ENCODE measurements at places on chromosomes 2 and 18.

GRCh38 chr2:174878537-174879147 is 114.4 kb upstream of the CHRNA1 start:
- no peak for DNase-seq

DNA sequence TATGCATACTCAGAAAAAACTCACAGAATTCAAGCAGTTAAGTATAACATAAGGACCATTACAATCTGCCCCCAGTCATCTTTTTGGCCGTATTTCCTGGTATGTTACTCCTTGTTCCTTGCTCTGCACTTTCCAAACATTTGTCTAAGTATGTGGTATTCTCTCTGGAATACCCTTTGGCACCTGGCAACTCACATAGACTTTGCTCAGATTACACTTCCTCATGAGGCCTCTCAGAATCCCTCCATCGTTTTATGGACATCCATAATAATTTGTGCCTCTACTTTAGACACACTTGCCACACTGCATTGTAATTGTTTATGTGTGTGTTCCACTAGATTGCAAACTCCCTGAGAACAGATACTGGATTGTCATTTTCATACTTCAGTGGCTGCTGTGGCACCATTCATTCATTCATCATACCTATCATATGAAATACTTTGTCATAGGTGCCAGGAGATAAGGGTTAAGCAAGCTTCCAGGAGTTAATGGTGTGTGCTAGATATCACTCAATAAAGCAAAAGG is 84.0 kb downstream of the HIBCH start:
- DNase-seq = no peak

GRCh38 chr2:230888824-230889400 is 24.2 kb downstream of the ITM2C start:
- no peak for DNase-seq

DNA sequence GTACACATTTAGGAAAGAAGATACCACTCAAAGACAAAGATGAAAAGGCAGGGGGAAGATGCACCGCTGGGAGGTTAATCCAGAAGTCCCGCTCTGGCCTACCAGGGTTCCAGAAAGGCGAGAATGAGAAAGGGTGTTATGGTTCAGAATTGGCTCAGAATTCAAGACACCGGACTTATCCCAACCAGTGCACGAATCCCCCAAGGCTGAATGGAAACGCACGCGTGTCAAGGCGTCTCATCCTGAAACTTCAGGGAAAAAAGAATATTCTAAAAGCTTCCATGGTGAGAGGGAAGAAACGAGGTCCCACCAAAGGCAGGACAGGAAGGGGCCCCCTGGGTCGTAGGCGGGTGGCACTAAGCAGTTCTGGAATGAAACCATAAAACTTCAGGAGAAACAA is 71.9 kb downstream of the SLC66A2 start:
- DNase-seq = no peak

DNA sequence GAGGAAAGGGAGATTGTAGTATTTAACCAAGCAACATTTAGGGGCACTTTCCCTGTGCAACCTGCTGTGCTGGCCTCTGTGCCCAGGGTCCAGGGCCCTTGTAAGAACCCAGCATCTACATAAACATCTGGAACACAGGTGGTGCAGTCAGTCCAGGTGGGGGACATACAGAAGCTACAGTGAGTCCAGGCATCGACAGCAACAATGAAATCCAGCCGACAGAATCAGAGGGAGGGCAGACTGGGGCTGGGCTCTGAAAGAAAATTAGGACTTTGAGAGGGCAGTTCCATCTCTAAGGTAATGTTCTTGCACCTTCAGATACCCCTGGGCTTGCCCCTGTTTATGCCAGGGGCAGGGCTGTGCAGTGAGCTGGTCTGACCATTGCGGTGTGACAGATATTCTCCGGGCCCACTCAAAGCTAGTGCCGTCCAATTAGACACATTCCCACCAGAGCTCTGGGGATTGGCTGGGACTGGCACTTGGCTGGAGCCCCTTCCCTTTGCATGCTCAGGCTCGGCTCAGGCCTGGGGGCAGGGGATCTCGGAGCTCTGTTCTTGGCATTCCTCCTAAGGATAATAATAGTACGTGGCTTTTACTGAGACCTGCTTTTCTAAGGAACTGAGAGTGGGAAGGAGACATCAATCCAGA is 5.4 kb downstream of the LBH start:
- no peak for DNase-seq

DNA sequence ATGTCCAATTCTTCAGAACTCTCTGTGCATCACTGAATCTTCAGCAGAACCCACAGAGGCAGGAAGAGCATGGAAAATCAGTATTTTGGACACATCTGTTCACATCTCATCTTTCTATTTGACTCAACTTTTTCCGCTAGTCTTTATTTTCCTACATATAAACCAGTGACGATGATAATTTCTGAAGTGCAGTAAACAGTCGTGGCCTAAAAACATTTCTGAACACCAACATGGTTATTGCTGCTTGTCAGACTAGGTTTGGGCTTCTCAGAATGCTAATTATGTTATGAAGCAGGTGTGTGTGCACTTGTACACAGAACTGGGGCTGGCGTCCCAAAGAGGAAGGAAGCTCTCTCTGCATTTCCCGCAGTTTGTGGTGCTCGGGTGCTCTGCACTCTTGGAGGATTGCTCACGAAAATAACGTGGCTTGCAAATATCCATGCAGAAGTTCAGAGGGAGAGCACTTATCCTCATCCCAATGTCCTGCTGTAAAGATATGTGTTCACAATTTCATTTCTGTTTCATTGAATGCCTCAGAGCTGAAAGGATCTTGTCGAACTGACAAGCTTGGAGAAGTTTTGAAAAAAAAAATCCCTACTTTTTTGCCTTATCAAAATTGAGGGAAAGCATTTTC is 50.8 kb downstream of the EDAR start:
- no peak for DNase-seq

DNA sequence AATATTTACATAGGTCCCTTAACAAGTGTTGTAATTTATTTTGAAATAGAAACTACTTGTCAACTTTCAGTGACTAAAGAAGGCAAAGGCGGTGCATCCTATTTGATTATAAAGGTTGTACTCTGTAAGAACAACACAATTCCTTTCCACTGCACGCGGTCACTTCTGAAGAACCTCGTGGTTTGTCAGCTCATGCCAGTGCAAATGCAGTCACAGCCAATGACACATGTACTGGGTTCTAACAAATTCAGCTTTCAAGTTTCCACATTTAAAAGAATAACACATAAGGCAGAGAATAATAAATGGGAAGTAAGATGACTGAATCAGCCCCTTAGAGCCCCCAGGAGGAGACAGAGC is 39.7 kb downstream of the CYB5A start:
- DNase-seq = no peak

- no peak for DNase-seq
Observed at GRCh38 chr2:47181176-47181575, 26.1 kb upstream of the STPG4 start.

DNA sequence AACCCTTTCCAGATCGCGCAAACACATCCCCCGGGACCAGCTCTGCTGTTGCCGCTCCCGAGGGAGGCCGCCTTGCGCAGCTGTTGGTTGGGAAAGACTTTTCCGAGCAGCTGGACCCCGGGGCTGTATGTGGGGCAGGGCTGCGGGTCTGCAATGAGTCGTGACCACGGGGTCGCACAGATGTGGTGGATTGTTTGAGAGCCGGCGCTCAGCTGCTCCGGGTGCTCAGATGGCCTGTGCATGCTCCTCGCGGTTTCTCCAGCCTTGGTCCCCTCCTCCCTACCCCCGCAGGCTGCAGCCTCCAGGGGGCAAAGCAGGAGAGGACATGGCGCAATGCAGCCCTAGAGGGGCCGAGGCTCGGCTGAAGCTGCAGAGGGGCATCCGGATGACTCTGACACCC is 105.2 kb upstream of the OTOS start:
- DNase-seq = no peak

DNA sequence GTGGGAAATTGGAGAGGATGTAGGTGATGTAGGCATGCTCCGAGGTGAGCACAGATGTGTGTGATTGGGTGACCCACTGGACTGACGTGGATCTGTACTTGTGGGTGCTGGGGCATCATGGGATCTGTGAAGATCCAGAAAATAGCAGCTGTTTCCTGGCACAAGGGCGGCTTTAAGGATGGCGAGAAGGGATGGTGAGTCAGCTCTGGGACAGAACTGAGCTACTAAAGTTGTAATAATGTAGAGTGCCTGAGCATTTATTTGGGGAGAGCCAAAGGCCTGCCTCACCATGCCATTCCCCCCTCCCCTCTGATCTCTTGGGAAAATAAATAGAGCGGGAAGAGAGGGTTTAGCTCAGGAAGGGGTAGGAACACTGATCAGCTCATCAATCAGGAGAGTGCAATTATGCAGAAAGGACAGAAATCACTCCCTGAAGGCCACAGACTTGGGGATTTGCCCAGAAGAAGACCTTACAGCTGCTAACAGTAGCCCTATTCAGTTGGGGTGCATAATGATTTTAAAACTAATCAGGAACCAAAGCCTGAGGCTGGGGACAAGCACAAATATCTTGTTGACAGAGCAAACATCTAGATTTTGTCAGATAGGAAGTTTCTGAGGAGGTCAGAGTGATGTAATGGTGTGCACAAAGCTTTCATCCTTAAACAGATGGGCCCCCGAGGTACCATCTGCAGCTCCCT is 30.3 kb downstream of the TANC1 start:
- no peak for DNase-seq

- no peak for DNase-seq
Observed at GRCh38 chr18:25727281-25727985, 363.0 kb downstream of the SS18 start.

DNA sequence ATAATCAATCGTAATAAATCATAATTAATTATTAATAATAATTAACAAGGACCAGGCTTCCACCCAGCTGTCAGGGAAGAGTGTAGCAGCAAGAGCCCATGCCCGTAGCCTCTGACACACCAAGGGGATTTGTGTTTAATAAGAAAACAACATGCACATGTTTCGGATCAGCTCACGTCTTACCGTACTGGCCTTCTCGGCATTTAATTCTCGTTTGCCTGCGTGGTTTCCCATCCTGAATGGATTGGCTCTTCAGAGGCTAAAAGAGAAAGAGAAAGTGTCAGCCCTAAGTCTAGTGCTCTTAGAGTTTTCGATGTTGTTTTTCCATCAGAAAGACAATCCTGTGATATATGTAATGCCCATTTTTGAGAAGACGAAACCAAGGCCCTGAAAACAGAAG is 27.6 kb downstream of the MBP start:
- DNase-seq = no peak

DNA sequence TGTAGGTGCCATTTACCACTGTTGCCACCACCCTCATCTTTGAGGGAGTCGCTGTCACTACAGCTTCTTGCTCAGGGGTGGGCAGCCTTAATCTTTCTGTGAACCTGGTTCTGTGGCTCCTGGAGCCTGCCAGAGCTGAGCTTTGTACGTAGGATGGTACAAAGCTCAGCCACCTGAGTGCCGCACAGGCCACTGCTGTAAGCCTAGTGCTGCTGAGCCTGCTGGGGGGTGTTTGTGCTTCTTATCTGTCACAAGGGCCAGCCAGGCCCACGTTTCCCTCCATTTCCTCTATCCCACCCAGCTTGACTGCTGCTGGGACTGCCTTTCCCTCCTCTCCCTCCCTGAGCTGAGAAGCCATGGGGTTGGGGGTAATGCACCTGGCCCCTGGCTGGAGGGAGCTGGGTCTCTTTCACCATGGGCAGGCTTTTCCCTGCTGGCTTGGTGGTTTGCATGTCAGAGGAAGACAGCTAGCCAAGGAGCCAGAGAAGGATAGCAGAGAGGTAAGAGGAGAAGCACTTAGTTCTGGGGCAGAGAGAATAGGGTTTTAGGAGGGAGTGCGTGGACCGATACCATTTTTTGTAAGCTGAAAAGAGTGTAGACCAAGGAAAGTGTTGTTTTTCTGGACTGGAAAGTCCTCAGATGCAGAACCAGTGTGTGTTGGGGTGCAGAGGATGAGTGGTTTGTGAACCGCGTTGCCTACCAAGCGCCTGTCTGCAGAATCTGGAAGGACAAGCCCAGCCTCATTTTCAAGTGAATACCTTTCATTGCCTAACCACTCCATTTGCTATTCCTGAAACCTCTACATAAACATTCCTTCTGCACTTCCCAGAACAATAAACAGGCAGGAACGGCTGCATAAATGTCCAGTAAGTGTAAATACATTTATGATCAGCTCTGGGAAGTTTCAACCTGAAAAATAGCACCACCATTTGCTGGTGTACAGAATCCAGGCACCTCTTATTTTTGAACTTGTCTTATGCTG is 45.1 kb upstream of the FHL2 start:
- no peak for DNase-seq

- DNase-seq = no peak
Observed at GRCh38 chr2:190979906-190980629, 33.9 kb downstream of the STAT1 start.

GRCh38 chr18:42893977-42894376 is 221.5 kb downstream of the RIT2 start:
- DNase-seq = no peak

DNA sequence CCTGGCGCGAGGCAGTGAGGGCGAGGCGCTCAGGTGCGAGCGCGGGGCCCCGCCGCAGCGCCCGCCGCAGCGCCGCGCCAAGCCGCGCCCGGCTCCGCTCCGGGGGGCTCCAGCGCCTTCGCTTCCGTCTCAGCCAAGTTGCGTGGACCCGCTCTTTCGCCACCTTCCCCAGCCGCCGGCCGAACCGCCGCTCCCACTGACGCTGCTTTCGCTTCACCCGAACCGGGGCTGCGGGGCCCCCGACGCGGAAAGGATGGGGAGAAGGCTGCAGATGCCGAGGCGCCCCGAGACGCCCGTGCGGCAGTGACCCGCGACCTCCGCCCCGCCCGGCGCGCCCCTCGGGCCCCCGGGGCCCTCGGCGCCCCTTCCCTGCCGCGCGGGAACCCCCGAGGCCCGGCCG is 328 bp upstream of the INHBB start:
- DNase-seq = no peak

DNA sequence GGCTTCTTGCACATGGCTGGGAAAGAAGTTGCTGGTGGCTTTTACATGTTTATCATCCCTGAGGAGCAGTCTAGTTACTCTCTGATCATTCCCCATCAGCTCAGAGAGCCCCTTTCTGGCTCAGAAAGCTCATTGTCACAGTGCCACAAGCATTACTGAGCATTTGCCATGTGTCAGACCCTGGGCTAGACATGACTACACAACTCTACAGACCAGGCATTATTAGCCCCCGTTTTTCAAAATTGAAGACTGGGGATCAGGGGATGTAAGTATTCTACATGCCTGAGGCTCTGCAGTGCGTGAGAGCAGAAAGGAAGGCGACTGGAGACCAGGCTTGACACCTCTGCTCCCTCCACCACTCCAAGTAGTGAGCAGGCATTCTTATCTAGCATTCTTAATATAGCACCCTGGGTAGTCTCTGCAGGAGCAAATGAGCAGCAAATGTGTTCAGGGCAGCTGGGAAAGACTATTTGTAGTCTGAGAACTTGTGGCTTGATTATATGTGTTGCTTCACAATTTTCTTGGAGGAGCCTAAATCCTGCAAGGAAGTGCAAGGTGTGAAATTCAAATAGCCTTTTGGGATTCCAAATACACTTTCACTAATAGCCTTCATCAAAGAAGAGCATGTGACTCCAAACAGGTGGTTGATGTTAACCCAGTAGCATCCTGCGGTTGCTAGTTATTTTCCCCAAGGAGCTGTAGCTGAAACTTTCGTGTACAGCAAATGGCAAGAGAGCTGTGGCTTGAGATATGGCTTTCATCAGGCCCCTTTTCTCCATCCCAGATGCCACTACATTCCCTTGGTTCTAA is 143.2 kb downstream of the DDX1 start:
- DNase-seq = no peak
